ENCODE measurements at places on chromosomes 7 and 10.

DNA sequence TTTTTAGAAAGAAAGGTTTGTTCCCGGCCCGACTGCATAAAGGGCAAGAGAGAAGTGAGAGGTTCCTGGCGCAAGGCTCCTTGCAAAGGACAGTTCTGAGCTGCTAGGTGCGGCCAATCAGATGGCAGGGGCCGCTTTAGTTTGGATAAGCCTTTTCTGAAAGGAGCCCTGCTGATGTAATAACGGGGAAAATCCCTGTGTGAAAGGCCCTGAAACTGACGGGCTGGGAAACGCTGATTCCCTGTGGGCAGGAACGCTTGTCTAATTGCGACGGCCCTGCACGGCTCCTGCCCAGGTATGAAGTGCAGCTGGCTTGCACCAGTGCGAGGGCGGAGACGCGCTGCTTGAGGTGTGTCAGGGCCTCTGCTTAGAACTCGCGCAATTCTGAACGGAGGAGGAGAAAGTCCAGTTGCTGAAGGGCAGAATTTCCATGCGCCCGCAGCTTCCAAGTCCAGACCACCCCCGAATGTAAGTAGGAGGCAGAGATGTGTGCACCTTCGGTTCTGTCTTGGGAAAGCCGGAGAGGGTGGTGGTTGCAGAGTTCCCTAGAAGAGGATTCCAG, 30.5 kb downstream of the TACC2 start:
- DNase-seq = no peak

- no peak for DNase-seq
Observed at GRCh38 chr7:116135306-116135705, 75.0 kb upstream of the TES start.

DNA sequence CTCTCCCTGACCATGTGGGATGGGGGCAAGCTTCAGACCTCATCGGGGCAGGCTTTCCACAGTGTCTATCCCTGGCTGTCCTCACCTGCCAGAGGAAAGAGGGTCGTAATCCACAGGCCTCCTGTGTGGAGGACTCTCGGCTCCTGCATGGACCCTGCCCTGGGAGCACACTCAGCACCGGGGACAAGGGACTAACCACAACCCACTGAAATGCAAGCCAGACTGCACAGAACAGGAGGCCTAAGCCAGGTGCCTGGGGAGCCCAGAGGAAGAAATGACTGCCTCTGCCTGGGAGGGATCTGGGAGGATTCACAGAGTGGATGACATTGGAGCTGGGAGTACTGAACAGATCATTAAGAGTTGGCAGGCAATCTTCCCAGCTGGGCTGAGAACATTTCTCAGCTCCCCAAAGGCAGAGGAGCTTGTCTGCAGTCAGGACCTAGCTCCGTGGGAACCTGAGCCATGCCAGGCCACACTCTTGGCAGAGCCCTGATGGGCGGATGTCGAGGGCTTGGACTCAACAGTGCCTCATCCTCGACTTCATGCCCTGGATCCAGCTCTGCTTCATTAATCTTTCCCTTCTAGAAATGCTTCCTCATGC, 213.4 kb downstream of the USP6NL start:
- no peak for DNase-seq

DNA sequence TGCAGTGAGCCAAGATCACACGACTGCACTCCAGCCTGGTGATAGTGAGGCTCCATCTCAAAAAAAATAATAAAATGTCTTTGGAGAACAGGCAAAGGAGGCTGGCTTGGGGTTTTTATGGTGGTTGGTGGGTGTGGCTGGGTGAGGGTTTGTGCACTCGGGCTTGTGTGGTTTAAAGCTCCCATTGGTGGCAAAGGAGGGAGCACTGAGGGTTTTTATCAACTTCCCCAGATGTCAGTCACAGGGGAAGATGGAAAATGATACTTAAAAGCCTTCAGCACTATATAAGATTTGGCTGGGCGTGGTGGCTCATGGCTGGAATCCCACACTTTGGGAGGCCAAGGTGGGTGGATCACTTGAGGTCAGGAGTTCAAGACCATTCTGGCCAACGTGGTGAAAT, 16.3 kb upstream of the RNF216 start:
- DNase-seq = no peak

DNA sequence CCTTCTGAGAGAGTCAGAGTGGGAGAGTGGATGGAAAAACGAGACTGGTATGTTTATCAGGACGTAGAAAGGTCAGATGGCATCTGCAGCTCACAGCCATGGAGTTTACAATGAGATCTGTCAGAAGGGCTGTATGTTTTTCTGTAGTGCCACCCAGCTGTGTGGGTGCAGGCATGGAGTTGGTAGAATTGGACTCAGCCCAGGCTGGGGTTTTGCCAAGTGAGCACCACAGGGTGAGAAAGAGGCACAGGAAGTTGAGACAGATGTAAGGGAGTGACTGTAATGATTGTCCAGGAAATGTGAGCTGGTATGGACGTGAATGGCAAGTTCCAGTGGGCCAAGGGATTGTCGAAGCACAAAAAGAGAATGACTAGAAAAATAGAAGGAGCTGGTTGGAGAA, 9.1 kb upstream of the ZYX start:
- no peak for DNase-seq

- no peak for DNase-seq
Observed at GRCh38 chr10:110522365-110522988, 24.8 kb downstream of the DUSP5 start.

DNA sequence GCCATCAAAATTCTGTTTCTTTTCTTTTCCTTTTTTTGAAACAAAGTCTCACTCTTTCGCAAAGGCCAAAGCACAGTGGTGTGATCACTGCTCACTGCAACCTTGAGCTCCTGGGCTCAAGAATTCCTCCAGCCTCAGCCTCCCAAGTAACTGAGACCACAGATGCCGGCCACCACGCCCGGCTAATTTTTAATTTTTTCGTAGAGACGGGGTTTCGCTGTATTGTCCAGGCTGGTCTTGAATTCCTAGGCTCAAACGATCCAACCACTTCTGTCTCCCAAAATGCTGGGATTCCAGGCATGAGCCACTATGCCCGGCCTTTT, 25.7 kb upstream of the TRIM56 start:
- DNase-seq = no peak

DNA sequence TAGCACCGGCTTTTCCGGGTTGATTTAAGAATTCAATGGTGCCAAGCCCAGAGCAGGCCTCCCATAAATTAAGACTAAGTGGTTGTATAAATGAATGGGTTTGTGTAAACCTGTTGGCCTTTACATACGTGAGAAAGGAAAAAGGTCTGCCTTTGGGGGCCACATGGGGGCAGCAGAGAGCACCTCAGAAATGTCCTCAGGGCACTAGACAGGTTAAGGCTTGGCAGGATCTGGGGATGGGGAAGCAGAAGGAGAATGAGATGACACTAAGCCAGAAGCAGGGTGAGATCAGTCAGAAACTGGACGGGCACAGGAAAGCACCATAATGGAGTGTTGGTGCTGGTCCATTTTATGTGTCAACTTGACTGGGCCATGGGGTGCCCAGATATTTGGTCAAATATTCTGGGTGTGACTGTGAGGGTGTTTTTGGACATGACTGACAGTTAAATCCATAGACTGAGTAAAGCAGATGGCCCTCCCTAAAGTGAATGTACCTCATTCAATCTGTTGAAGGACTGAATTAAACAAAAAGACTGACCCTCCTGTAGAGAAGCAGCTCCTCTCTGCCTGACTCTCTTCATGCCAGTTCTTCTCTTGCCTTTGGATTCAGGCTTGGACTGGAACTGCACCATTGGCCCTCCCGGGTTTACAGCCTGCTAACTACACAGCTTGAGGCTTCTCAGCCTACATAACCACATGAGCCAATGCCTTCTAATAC, 58.9 kb downstream of the FRMPD2 start:
- DNase-seq = no peak

DNA sequence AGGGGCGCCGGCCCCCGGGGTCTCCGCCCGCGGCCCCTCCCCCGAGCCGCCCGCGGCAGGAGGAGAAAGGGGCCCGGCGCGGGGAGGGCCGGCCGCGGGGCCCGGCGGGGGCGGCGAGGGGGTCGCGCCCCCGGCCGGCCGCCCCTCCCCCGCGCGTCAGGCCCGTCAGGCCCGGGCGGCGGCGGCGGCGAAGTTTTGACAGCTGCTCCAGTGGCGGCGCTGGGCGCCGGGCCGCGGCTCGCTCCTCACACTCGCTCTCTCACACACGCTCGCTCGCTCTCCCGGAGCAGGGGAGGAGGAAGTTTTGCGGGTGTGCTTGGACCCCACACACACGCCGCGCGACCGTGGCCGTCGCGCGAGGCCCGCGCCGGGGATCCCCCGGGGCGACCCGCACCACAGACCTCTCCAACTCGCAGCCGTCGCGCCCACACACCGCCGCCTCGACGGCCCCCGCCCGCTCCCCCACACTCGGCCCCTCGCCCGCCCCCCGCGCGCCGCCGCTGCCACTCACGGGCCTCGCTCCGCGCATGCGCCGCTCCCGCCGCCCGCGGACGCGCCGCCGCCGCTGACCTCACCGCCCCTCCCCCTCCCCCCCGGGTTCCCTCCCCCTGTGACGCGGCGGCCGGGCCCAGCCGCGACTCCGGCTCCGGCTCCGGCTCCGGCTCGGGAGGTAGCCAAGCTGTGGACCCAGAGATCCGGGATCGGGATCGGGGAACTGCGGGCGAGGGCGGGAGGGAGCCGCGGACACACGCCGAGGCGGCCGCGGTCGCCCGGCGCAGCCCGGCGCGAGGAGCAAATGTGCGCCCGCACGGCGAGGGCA, 518 bp upstream of the KMT2C start:
- peak; percentile 87 for DNase-seq

DNA sequence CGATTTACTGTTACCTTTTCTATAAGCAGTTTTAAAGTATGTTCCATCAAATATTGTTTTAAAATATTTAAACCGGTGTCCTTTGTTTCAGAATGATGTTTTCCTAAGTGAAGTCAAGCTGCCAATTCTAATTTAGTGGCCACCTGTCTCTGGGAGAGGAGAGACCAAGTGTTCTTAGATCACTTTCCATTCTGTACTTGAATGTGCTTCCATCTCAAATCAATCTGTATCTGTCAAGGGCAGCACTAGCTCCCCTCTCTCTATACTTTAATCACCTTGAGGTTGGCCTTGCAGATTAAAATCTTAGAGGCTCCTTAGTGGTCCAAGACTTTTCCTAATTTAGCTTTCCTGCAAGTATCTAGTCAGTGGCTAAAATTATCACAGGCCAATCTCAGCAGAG, 49.6 kb downstream of the LGI1 start:
- no peak for DNase-seq

- no peak for DNase-seq
Observed at GRCh38 chr7:126569402-126569801, 683.3 kb downstream of the GRM8 start.

GRCh38 chr10:34280599-34281374, 534.3 kb downstream of the PARD3 start:
- no peak for DNase-seq

DNA sequence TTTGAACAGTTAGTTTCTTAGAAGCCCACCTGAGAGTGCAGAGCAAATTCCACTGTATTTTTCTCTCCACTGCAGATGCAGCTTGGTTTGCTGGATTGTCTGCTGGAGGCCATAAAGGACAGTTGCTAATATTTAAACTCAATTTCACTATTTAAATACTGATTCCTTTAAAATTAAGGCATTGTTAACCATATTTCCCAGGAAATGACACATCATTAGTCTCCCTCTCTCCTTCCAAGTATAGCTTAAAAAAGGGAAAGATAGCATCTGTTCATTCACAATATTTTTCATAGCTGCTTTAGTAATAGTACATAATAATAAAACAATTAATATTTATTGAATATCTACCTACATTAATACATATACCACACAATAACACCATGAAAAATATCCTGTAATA, 252.9 kb downstream of the HGF start:
- DNase-seq = no peak

- DNase-seq = no peak
Observed at GRCh38 chr10:58511765-58512490, 744 bp upstream of the BICC1 start.

- DNase-seq = no peak
Observed at GRCh38 chr7:17380736-17381662, 82.5 kb downstream of the AHR start.

DNA sequence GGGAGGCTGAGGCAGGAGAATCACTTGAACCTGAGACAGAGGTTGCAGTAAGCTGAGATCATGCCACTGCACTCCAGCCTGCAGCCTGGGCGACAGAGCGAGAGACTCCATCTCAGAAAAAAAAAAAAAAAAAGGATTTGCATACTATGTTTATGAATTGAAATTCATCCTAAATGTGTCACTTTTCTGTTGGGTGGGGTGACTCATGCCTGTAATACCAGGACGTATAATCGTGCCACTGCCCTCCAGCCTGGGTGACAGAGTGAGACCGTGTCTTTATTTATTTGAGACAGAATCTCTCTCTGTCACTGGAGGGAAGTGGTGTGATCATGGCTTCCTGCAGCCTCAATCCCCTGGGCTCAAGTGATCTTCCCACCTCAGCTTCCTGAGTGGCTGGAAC, 5.8 kb downstream of the ZNF212 start:
- DNase-seq = no peak

DNA sequence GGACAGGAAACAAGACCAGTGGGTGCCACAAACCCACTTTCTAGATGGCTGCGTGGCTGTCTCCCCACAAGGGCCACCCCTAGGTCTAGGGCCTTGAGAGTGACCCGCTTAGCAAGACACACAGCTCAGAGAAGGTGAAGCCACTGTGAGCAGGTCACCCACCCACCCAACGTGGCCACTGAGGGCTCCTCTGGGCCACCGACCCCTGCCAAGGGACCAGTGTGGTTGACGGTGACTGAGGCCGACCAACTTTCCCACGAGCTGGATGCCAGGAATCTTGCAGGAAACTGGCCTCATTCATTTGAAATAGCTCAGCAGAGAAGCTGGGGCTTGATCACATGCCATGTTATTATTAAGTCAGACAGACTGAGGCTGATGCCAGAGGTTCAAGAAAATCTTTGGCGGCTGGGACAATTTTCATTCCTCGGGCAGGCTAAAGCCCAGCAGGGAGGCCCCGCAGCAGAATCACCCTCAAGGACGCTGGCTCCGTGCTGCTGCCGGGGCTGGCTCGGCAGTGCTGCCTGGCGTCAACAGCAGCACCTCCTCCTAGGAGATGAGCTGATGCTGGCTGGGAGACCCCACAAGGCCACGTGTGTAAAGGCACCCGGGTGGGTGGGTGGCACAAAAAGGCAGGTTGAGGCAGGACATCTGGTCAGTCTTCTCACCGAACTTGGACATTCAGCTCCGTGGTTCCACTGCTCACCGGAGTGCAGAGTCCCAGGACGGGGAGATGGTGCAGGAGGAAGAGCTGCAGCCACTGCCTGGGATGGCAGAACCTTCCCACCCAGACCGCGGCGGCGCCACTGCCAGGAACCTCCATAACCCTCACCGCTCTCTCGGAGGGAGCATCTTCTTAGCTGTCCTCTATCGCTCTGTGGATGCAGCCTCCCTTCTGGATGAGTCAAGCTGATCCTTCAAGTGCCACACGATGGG, 57.8 kb downstream of the ZRANB1 start:
- no peak for DNase-seq

- no peak for DNase-seq
Observed at GRCh38 chr7:73812996-73813395, 17.8 kb upstream of the CLDN4 start.

Data from stimulated activated CD8-positive, alpha-beta memory T cell treated with anti-CD3 and anti-CD28 coated beads, Interleukin-15, amount 100 ng/mL, for 4 hours (primary cell).